ENCODE measurements at places on chromosomes 1 and 21. TPM values are rescaled to one million over a fixed set of nuclear protein-coding genes. Genes with fewer than 3 reads are reported as not detected.
A peak's percentile ranks its signal among the peaks of the same experiment; 100 is the strongest.

GRCh38 chr1:180197231-180197630 is 32.8 kb upstream of the LHX4 start:
- DNase-seq: no peak

DNA sequence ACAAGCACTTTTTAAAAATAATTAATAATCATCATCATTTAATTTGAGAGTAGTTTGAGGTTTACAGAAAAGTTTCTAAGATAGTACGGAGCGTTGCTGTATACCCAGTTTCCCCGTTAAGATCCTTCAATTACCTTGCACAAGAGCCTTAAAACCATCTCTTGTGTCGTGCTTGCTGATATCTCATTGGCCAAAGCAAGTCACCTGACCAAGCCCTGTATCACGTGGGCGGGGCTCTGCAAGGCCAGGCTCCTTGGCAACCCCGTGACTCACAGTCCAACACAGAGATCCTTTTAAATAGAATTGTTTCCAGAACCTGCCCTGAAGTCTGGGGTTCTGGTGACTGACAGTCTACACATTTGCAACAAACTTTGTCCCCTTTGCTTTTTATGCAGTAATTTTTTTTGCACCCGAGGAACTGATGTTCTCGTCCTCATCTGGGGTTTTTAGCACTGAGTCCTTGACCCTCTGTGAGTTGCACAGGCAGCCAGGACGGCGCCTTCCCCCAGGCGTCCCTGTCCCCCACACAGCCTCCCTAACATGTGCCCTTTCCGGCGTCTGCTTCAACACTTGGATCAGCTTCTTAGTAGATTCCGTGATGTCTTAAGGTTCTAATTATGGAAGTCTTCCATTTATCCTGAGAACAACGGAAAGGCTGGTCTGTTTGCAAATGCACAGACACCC is 183.3 kb upstream of the TMEM51 start:
- peak; percentile 88 for DNase-seq

KCNA2 gene
- polyA plus RNA-seq: not detected

CD53 gene
- not detected for polyA plus RNA-seq

GIPC2 gene
- 0.04 TPM for polyA plus RNA-seq

Measured in BJ (cell line).